NCI-H1417 (cell line): ENCODE measurements at places on chromosomes 12 and 14.

GRCh38 chr12:124030510-124030909 lies 57.5 kb downstream of the ZNF664 start:
- DNase-seq: no peak

GRCh38 chr14:85934886-85935254 lies 404.9 kb downstream of the FLRT2 start:
- no peak for DNase-seq

GRCh38 chr12:128298091-128298748 lies 31.2 kb downstream of the TMEM132C start:
- DNase-seq: no peak

- DNase-seq: no peak
Measured at GRCh38 chr12:127500512-127501035, 766.4 kb upstream of the TMEM132C start.

DNA sequence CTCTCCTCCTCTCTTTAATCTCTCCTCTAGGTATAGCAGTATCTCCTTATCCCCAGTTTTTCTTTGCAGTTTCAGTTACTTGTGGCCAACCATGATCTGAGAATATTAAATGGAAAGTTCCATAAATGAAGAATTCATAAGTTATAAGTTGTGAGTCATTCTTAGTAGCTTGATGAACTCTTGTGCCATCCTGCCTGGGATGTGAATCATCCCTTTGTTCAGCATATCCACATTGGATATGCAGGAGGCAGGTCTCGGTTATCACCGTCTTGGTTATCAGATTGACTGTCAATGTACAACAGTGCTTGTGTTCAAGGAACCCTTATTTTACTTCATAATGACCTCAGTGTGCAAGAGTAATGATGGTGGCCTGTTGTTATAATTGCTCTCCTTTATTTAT lies 134.0 kb downstream of the TMEM117 start:
- DNase-seq: no peak

- no peak for DNase-seq
Measured at GRCh38 chr14:104087981-104088850, 2.7 kb downstream of the ASPG start.

GRCh38 chr14:80940146-80940545 lies 1.4 kb downstream of the CEP128 start:
- DNase-seq: no peak

- no peak for DNase-seq
Measured at GRCh38 chr12:7193674-7194073, 4.2 kb downstream of the PEX5 start.

GRCh38 chr12:16600525-16600924 lies 5.4 kb downstream of the LMO3 start:
- peak; percentile 87 for DNase-seq

DNA sequence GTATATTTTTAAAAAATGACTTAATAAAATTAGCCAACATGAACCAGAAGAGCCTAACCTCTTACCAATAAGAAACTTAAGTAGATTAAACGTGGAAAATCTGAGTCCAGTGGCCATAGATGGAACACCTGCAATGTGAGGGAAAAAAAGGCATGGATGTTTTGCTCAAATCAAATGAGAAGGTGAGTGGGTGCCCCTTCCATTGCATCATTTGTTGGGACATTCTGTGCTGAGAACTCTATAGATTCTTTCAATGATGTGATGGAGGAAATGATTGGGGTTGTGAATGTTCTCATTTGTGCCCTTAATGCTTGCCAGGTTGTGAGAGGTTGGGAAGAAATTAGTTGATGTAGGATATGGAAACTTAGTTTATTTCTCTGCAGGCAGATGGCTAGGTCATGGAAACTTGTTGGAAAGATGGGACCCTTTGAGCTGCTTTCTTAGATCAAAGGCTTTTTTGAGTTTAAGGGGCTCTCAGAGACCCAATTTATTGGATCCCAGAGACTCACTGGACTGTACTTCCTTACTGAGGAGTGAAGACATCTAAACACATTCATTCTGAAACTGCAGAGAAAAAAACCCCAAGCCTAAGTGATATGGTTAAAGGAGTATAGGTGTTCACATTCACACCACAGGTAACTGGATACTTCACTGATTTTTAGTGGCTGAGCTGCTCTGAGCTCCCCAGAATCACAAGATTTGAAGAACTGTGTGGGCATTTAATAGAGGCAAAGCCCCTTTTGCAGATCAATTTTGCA lies 95.9 kb downstream of the DACT1 start:
- no peak for DNase-seq

GRCh38 chr12:66304296-66304900 lies 2.1 kb downstream of the HELB start:
- DNase-seq: no peak

- DNase-seq: no peak
Measured at GRCh38 chr12:49730568-49731101, 10.7 kb upstream of the TMBIM6 start.

DNA sequence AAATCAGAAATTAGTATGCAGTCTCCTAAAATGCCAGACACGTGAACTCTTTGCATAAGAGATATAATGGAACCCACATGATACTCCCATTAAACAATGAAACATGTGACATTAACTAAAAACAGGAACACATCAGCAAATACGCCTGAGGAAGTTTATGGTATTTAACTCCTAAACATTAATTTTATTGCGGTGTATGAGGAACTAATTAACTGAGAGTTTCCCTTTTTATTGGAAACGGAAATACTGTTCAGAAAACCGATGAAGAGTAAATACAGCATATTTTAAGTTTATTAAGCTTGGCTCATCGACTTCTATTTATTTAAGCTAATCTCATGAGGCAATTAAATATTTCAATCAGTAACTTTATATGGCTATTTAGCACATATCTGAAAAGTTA lies 290.3 kb downstream of the SOX5 start:
- no peak for DNase-seq

GRCh38 chr14:52733824-52734223 lies 3.9 kb downstream of the STYX start:
- DNase-seq: no peak

DNA sequence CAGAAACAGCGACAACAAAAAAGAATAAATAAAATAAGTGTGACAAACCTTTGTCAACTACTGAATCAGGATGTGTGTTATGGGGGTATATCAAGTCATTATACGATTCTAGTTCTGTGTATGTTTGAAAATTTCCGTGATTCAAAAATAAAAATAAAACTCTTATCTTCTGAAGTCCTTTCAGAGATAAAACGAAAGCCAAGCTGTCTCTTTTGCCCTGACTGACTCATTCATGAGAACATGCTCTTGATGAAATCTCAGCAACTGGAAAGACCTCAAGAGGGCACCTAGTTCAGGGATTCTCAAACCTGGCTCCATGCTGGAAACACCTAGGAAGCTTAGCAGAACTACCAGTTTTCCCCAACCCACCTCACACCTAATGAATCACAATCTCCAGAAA lies 9.2 kb downstream of the FOXN3 start:
- DNase-seq: no peak

- no peak for DNase-seq
Measured at GRCh38 chr12:70379846-70380245, 13.8 kb downstream of the KCNMB4 start.

DNA sequence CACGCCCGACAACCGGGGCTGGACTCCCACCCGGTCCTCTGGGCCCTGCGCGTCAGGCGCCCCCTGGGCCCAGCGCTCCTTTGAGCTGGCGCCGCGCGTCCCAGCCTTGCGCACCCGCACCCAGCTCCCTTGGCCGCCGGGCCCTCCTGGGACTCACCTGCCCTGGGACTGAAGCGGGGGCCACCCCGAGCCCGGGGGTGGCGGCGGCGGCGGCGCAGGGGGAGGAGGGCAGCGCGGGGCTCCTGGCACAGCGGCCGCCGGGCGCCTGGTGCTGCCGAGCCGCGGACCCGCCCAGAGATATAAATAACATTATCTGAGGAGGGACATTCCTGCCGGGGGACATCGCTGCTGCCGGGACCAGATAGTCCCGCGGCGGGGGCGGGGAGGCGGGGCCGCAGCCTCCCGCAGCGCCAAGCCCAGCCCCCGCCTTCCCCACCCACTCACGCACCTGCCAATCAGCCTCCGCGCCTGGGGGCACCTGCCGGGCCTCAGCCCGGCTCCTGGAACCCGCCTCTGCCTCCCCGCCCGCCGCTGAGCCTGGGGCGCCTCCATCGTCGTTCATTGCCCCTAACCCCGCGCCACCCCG lies at the start of gene SPTB:
Gene SPTB, minus strand, starts transcription at position 273 of the 586 bp plus-strand sequence. CDS start 56,813 bp downstream, outside the sequence.
- DNase-seq: peak; percentile 70

DNA sequence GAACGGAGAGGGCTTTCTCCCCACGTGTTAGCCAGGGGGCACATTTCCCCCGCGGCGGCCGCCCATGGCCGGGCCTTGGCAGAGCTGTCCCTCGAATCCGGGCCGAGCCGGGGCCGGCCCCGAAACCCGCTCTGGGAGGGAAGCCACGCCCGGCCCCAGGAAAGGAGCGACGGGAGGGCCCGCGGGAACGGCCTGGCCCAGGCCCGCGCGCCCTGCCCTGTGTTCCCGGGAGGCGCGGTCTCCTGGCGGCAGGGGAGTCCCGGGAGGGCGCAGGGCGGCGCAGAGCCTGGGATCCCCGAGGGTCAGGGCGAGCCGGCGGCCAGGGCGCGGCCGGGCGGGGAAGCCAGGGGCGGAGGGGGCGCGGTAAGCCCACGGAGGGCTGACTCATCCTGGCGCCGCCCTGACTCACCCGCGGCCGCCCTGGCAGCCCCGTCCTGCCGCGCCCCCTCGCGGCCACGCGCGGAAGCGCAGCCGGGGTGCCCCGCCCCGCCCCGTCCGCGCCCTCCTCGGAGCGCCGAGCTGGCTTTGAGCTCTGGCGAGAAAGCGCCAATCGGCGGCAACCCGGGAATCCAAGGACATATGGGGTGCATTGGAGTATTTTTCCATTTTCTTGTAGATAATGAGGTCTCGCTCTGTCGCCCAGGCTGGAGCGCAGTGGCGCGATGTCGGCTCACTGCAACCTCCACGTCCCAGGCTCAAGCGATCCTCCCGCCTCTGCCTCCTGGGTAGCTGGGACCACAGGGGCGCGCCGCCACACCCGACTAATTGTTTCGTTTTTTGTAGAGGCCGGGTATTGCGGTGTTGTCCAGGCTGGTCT lies 31.8 kb upstream of the PLEKHG6 start:
- peak; percentile 81 for DNase-seq

- DNase-seq: no peak
Measured at GRCh38 chr14:74910556-74910955, 12.5 kb downstream of the RPS6KL1 start.

- peak; percentile 81 for DNase-seq
Measured at GRCh38 chr12:54394281-54394719, 9.8 kb upstream of the ZNF385A start.

DNA sequence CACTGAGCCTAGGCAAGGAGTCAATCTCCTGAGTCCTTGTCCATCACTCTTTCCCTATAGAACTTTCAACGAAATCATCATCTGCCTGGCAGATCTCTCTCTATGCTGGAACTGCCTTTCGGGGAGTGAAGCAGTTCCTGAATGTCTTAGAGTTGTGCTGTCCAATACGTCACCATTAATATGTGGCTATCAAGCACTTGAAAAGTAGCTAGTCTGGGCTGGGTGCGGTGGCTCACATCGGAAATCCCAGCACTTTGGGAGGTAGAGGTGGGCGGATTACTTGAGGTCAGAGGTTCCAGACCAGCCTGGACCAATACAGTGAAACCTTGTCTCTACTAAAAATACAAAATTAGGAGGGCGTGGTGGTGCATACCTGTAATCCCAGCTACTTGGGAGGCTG lies 35.1 kb downstream of the NRDE2 start:
- no peak for DNase-seq

DNA sequence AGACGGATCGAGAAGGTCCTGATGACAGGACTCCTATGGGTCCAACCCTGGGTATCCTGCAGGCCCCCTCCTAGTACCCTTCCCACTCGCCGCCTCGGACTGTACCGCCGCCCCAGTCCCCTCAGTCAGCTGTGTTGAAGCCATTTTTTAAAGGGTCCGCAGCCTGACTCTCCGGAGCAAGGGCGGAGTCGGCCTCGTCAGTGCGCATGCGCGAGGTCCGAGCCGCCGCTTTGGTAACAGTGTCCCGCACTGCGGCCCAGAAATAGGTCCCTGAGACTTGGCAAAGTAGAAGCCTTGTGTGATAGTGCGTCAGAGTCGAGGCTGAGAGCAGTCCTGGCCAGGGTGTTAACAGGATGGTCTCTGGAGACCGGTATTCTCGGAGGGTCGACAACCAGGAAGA lies 769.0 kb upstream of the ALG10B start:
- DNase-seq: no peak

- no peak for DNase-seq
Measured at GRCh38 chr14:95310635-95311380, 8.9 kb downstream of the CLMN start.

GRCh38 chr12:110349096-110349495 lies 54.4 kb downstream of the ANAPC7 start:
- DNase-seq: no peak

DNA sequence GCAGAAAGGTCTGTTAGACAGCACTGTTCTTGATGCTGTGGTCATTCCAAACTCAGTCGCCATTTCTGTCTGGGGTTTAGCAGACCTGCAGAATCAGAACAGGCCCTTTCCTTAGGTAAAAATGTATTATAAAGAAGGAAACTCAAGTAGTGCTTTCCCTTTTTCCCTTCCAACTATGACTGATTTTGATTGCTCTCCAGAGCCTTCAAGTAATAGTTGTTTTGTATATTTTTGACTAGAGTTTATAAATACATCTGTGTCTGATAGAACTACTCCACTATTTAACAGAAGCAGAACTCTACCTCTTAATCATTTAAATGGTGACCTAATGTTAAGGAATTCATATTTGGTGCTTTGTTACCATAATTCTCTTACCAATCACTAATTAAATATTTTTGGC lies 74.0 kb downstream of the WNK1 start:
- DNase-seq: no peak

DNA sequence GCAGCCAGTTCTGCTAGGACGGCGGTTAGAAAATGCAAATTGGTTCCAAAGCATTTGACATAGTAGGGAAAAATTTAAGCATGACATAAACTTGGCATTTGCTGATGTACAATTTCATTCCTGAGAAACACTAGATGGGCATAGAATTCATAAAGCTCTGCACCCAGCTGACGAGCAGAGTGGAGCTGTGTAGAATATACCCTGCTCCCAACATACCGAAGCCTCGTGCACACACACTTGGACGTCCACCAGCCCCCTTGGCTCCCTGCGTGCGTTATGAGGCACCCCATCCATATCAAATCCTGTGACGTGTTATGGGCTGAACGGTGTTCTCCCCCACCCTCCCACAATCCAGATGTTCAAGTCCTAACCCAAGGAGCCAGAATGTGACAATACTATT lies 65.4 kb downstream of the CLMN start:
- DNase-seq: no peak

- DNase-seq: no peak
Measured at GRCh38 chr12:39617887-39618286, 1.7 kb downstream of the ABCD2 start.

- DNase-seq: no peak
Measured at GRCh38 chr14:75723716-75724115, 62.7 kb downstream of the TTLL5 start.

- peak; percentile 27 for DNase-seq
Measured at GRCh38 chr14:44963044-44963528, 1.1 kb downstream of the TOGARAM1 start.

DNA sequence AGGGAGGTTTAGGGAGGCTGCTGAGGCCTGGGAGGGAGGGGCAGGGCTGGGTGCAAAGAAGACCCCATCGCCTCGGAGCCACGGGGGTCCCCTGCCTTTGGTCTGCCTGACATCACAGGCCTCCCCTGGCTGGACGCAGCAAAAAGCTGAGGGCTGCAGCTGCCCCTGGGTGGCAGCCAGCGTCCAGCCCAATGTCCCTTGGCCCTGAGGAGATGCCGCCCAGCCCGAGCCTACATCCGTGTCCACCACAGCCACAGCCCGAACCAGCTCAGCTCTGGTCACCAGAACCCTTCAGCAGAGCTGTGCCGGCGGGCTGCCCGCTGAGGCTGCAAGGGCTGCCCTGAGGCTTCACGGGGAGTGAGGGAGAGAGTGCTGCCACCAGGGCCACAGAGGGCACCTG lies 1.9 kb downstream of the NUDT14 start:
- peak; percentile 57 for DNase-seq
